ENCODE measurements at places on chromosomes 7 and 10.

- no peak for DNase-seq
Measured at GRCh38 chr7:95330204-95330960, 6.0 kb upstream of the PON1 start.

- DNase-seq, result no peak
Measured at GRCh38 chr10:73744664-73744975, 448 bp downstream of the SEC24C start.

GRCh38 chr7:7857143-7857583, 111.4 kb upstream of the GLCCI1 start:
- no peak for DNase-seq

- DNase-seq, result no peak
Measured at GRCh38 chr10:37496061-37496460, 361.3 kb downstream of the ZNF248 start.

DNA sequence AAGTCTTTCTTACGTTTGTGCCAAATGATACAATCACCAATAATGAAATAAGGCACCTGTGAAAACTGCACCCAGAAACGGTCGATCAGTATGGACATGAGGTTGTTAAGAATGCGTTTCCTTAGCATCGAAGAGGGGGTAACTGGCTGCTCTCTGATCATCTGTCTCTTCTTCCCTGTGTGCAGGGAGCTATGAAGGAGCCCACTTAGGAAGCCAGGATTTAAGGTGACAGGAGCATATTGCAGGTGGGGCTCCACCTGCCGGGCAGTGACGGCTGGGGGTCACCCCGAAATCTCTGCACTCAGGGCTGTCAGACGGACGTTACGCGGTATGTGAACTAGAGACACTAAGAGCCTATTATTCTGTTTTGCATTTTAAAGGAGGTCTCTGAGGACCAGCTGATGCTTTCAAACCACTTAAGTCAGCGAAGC, 64.5 kb downstream of the CARD11 start:
- no peak for DNase-seq

Measured in omental fat pad (tissue), 4 donors.